ENCODE measurements at places on chromosomes 3 and 15. TPM values are rescaled to one million over a fixed set of nuclear protein-coding genes. Genes with fewer than 3 reads are reported as not detected.

ARRDC4 gene
- 4.2 TPM for total RNA-seq

MESP2 gene
- total RNA-seq, result not detected

GOLGA6B gene
- total RNA-seq, result not detected

FBXW12 gene
- not detected for total RNA-seq

FBXO45 gene
- 18.3 TPM for total RNA-seq

SAMMSON gene
- not detected for total RNA-seq

Data from SJSA1 (cell line).